ENCODE measurements at places on chromosomes 7 and 10.

- DNase-seq: peak; percentile 96
These were observed at the start of gene SH2B2 for GRCh38 chr7:102286237-102287110. SH2B2 (plus strand) TSS chr7:102286868; CDS start chr7:102300551, 13,683 bp downstream.

- no peak for DNase-seq
These were observed 19.4 kb upstream of the EZH2 start for GRCh38 chr7:148903504-148903903.

DNA sequence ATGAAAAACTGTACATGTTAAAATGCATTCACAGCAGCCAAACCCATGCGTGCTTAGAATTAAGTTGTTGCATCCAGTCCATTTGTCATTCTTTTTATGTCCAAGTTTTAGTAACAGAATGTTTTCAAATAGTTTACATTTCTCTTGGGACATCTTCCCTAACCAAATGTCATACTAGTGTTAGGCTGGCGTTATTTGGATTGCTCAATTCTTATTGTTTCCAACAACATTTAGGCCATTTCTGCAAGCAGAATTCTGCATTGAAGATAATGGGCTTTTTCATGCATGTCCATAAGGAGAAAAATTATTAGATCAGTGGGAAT, 203.0 kb downstream of the HIBADH start:
- DNase-seq: no peak

- DNase-seq: no peak
These were observed 31.1 kb downstream of the PIK3CG start for GRCh38 chr7:106896231-106896630.

GRCh38 chr7:48384180-48384752, 213.0 kb downstream of the ABCA13 start:
- DNase-seq: no peak

GRCh38 chr7:27187475-27188385, 2.7 kb upstream of the HOXA11 start:
- DNase-seq: peak; percentile 80

- DNase-seq: no peak
These were observed 181.3 kb upstream of the FZD1 start for GRCh38 chr7:91082852-91083495.

- peak; percentile 12 for DNase-seq
These were observed 29.4 kb upstream of the SGMS1 start for GRCh38 chr10:50653142-50653541.

GRCh38 chr7:21169667-21170580, 258.0 kb upstream of the SP4 start:
- DNase-seq: peak; percentile 47

- no peak for DNase-seq
These were observed 31.5 kb downstream of the ADD3 start for GRCh38 chr10:110039254-110039653.

GRCh38 chr7:149625340-149625946, 127.8 kb upstream of the ZNF746 start:
- peak; percentile 73 for DNase-seq

DNA sequence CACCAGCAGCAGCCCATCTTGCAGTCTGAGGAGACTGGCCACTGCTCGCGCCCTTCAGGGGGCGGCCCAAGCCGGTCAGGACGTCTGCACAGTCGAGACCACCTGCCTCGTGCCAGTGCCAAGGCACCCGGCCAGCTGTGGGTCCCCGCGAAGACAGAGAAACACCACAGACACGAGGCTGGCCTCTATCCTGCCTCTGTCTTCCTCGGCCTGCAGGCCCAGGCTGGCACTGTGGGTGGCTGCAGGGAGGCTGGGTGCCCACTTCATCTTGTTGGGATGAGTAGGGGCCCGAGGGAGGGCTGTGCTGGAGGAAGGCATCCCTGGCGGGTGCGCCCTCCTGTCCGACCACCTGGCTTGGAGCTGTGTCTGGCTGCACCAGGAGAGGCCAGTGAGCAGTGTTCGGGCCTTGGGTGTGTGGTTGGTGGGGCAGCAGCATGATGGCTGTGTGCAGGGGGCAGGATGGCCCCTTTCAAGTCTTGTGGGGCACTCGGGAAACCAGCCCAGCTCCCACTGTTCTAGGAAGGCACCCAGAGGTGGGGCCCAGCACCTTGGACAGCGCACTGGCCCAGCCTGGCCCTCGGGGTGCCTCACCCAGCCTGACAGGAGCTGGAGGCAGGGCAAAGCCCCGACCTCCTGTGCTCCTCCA, 7.3 kb downstream of the DPYSL4 start:
- DNase-seq: no peak

GRCh38 chr10:14186245-14186644, 144.5 kb downstream of the FRMD4A start:
- no peak for DNase-seq

- DNase-seq: no peak
These were observed 18.5 kb upstream of the EVX1 start for GRCh38 chr7:27223941-27224575.

DNA sequence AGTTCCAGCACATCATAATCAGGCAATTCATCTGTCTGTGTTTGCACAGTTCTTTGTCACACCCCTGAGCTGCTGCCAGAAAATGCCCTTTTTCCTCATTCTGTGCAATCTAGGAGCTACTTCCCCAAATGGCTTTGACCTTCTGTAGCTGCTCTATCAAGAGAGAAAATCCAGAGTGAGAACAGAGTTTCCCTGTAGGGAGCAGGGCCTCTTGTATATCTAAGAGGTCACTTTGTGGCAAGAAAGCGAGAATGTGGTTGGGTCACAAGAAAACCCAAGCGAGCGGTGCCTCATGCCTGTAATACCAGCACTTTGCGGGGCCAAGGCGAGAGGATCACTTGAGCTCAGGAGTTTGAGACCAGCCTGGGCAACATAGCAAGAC, 24.3 kb downstream of the SLC29A3 start:
- DNase-seq: no peak

- DNase-seq: no peak
These were observed 13.2 kb downstream of the BAIAP2L1 start for GRCh38 chr7:98387544-98388226.

DNA sequence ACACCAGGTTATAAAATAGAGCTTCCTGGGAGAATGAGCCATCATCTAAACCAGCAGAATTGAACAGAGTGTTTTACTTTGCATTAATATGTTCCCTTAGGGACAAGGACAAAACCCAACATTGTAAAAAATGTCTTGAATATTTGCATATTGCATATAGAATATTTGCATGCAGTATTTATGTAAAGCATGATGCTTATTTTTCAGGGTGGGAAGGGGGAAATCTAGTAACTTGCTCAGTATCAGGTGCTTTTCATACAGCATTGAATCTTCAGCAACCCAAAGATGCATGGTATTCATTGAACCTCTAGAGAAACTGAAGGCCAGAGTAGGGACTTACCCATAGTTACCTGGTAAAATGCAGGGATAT, 409.2 kb upstream of the ZMIZ1 start:
- DNase-seq: no peak

DNA sequence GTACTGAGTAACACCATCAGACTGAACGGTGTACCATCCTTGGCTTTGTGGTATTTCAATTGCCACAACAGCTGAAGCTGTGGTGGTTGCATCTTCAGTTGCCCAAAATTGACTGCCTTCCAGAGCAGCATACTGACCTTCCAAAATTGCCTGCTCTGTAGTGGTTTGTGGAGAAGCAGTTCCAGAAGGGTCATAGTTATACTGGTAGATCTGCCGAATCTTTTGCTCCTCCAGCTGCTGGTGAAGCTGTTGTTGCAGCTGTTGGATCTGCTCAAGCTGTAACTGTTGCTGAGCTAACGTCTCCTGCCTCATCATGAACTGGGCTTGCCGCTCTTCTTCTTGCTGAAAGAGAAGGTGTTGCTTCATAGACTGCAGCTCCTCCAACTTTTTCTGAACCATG, 212.2 kb downstream of the PCLO start:
- DNase-seq: no peak

- DNase-seq: no peak
These were observed 65.3 kb downstream of the LMBR1 start for GRCh38 chr7:156827587-156828203.

DNA sequence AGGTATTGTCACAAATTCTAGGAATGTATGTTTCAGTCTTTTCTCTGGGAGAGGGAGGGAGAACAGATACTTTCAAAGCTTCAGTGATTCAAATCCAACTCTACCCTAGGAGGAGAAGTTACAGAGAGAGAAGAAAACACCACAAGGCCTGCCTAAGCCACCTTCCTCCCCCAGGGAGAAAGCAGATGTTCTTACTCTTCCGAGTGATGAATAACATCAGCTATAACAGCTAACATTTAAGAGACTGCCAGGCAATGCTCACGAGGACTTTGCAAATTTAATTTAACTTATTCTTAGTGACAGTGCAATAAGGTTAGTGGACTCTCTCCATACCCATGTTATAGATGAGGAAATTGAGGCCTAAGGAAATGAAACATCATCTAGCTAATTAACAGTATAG, 36.8 kb downstream of the TAS2R41 start:
- DNase-seq: no peak

GRCh38 chr10:34590793-34591192, 224.3 kb downstream of the PARD3 start:
- DNase-seq: no peak

- DNase-seq: no peak
These were observed 886.1 kb downstream of the SORCS1 start for GRCh38 chr10:106278383-106278782.

DNA sequence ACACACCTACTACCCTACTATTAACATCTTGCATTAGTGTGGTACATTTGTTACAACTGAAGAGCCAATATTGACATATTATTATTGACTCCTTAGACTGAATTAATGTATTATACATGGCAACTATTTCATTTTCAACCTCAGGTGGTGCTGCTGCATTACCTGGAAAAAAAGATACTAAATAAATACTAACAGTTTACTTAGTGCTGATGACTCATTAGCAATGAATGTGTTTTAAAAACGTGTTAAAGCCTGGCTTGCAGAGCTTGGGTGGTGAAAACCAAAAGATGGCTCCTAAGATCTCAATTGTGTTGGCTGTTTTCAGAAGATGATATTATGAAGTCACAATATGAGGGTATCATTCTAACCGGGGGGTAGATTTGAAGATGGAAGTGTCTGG, 34.8 kb downstream of the CFAP43 start:
- no peak for DNase-seq

- DNase-seq: no peak
These were observed 286.4 kb downstream of the WDR11 start for GRCh38 chr10:121137533-121137932.

DNA sequence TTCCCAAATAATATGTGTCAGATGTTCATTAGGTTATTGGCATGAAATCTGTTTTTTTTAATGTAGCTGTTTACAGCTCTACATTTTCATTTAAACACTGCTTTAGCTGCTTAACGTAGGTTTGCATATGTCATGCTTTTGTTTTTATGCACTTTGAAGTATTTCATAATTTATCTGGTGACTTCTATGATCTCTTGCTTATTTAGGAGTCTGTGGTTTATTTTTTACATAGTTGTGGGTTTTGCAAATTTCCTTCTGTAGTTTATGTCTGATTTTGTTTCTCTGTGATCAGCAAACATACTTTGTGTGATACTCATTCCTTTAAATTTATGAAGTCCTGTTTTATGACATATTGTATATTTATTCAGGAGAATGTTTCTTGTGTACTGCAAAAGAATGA, 606.5 kb upstream of the PFKP start:
- no peak for DNase-seq

DNA sequence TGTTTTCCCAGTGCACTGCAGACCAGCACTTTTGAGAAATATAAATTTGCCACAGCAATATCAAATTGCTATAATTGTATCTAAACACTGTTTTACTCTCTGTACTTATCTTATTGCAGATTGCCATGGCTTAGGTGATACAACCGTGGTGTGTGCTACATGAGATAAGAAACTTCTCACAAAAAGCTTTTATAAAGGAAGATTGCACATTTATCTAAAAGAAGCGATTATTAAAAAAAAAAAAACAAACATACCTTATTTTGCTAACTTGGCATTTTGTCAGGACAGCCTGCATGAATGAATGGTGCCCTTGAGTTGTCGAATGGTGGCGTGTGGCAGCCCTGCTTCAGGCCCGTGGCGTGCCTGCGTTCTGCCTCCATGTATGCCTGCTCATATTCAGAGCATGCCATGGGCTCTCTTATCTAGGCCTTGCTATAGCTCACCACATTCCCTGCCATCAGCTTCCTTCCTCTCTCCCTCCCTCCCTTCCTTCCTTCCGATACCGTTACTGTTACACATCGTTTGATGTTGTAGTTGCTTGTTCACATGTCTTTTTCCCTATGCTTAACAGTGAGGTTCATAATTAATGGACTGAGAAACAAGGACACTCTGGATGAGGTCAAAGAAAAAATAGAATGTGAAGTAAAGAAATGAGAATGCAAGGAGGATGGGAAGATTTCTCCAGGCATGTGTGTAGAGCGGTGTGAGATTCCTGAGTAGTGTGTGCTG, 34.9 kb downstream of the PRKAR2B start:
- no peak for DNase-seq

- no peak for DNase-seq
These were observed 160.6 kb downstream of the KLF6 start for GRCh38 chr10:3624367-3624766.

GRCh38 chr7:30309302-30309701, 24.9 kb downstream of the ZNRF2 start:
- DNase-seq: no peak

- no peak for DNase-seq
These were observed 11.7 kb upstream of the PRDX3 start for GRCh38 chr10:119190353-119190752.

GRCh38 chr7:34177476-34177875, 272.1 kb downstream of the BMPER start:
- no peak for DNase-seq

- DNase-seq: no peak
These were observed 1.1 kb downstream of the KEL start for GRCh38 chr7:142960955-142961512.

- DNase-seq: no peak
These were observed 225.2 kb downstream of the XPNPEP1 start for GRCh38 chr10:109698086-109698485.

DNA sequence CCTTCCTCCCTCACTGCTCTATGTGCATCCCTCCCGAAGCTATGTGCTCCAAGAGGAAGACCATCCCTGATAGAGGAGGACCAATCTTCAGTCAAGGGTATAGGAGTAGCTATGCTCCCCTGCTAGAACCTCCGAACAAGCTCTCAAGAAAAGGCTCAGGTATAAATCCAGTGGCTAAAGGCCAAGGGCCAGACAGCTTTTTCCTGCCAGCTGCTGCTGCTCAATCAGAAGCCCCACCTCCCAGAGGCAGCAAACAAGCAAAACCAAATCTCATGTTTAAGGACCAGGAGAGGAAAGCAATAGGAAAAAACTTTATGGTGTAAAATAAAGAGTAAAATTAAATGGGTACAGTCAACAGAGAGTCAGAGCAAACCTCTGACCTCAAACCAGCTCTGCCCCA, 187.2 kb downstream of the FGFR2 start:
- no peak for DNase-seq

DNA sequence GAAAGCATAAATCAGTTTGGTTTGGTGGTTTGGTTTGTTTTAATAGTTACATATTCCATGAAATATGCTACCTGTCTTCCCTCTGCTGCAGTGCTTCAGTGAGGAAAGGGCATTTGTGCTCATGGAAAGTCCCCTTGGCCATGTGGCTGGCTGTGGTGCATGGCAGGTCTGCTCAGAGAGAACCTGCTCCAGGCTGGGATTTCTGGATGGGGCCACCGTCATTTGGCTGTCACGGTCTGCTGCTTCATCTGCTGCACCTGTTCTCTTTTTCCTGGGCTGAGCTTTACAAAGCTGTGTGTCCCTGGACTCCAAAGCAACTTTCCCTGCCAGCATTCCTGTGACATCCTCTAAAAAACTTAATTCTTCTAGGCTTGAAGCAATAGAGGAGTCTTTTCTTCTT, 8.9 kb downstream of the CDK14 start:
- no peak for DNase-seq

Data from right kidney (tissue), 9 donors.